HL-60 (cell line): ENCODE measurements at places on chromosomes 7 and 10.

- DNase-seq: no peak
Measured at GRCh38 chr7:86477343-86477935, 166.3 kb upstream of the GRM3 start.

DNA sequence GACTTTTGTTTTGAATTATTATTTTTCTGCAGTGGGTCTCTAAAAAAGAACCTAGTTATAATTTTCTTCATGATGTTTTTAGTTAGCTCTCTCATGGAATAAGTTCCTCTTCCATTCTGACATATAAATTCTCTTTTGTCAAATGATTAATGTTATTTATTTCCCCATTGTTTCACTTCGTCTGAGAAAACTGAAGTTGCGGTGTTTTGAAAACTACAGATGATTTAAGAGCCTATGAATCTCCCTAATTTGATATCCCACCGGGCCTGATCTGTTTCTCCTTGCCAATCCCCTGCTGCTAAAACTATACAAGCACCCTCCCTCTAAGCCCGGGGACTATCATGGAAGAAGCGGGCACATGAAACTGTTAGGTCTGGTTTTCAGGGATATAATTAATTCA is 41.4 kb downstream of the HTR7 start:
- DNase-seq: no peak

DNA sequence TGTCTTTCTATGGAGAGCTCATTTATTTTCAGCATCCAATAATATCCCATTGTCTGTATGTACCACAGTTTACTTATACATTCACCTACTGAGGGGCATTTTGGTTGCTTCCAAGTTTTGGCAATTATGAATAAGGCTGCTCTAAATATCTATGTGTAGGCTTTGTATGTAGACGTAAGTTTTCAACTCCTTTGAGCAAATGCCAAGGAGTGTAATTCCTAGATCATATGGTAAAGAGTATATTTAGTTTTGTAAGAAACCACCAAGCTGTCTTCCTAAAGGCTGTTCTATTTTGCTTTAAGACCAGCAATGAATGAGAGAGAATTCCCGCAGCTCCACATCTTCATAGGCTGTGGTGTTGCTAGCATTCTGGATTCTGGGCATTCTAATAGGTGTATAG is 259.8 kb downstream of the DIP2C start:
- no peak for DNase-seq

GRCh38 chr7:118473271-118473670 is 248.8 kb downstream of the ANKRD7 start:
- no peak for DNase-seq

- no peak for DNase-seq
Measured at GRCh38 chr7:29935111-29935510, 54.5 kb downstream of the SCRN1 start.

DNA sequence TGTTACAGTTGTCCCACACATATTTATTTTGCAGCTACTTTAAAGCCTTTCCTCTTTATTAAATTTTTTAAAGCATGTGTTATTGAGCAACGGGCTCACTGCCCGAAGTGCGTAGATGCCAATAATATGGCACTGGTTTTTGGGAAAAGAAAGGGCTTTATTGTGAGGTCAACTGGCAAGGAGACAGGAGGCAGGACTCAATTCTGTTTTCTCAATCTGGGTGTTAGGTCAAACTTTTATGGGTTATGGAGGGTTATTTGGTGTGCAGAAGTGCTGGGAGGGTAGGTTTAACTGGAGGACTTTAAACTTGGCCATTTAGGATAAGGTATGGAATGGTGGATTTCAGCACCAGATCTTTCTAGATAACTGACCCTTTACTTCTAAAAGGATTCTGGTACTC is 183.6 kb downstream of the LRRC4 start:
- DNase-seq: no peak

- no peak for DNase-seq
Measured at GRCh38 chr7:137667633-137668387, 179.0 kb downstream of the DGKI start.

DNA sequence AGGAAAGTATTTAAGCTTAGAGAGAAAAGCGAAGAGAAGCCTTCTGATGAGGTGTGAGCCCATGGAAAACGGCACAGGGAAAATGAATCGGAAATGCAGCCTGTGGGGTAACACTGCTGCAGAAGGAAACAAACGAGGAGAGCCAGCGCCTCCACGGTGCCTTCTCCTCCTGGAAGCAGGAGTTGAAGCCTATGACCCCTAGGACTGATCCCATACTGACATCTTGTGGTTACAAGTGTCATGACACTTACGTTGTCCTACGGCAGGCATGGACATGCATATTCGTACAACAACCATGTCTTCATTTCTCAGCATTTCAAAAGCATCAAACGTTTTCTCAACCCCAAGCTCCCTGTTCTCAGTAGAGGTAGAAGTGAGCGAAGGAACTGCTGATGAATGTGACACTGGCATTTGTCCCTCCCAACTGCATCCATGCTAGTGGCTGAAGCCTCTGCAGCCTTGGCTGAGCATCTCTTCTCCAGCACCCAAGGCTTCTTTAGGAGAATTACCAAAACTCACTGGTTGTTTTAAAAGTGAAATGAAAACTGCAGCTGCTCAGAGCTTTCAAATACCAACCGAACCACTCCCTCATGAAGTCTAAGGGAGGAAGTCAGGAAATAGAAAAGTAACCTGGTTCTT is 160.2 kb downstream of the JAZF1 start:
- DNase-seq: peak; percentile 47

GRCh38 chr10:34811968-34812514 is 3.1 kb downstream of the PARD3 start:
- DNase-seq: no peak

DNA sequence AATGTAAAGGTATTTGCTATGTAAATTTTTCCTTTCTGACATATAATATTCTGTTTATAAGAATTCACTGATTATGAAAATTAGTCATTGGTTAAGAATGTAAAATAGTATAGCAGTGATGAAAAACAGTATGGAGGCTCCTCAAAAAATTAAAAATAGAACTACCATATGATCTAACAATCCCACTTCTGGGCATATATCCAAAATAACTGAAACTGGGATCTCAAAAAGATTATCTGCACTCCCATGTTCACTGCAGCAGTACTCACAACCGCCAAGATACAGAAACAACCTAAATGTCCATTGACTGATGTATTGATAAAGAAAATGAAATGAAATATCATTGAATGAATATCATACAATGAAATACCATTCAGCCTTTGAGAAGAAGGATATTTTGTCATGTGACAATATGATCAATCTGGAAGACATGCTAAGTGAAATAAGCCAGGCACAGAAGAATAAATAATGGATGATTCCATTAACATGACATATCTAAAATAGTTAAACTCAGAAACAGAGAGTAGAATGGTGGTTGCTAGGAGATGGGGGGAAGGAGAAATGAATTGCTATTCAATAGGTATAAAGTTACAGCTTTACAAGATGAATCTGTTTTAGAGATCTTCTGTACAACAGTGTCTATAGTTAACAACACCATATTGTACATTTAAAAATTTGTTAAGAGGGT is 14.0 kb downstream of the C10orf88 start:
- DNase-seq: no peak

GRCh38 chr10:44865289-44865671 is 45.9 kb upstream of the TMEM72 start:
- DNase-seq: no peak

DNA sequence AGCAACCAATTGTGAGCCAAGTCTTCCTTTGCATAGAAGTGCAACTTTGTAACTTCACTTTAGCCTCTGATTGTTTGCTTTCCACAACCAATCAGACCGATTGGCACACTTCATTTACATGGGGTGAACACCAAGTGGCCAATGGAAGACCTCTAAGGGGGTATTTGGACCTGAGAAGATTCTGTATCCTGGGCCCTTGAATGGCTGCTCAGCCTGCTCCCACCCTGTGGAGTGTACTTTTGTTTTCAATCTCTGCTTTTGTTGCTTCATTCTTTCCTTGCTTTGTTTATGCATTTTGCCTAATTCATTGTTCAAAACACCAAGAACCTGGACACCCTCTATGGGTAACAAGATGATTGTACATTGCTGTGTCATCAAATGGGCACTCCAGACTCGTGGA is 385.7 kb upstream of the NRP1 start:
- DNase-seq: no peak

- no peak for DNase-seq
Measured at GRCh38 chr10:3527869-3528268, 257.1 kb downstream of the KLF6 start.

- no peak for DNase-seq
Measured at GRCh38 chr7:25196132-25196896, 32.0 kb downstream of the NPVF start.

GRCh38 chr10:106661133-106661766 is 503.3 kb downstream of the SORCS1 start:
- DNase-seq: no peak

DNA sequence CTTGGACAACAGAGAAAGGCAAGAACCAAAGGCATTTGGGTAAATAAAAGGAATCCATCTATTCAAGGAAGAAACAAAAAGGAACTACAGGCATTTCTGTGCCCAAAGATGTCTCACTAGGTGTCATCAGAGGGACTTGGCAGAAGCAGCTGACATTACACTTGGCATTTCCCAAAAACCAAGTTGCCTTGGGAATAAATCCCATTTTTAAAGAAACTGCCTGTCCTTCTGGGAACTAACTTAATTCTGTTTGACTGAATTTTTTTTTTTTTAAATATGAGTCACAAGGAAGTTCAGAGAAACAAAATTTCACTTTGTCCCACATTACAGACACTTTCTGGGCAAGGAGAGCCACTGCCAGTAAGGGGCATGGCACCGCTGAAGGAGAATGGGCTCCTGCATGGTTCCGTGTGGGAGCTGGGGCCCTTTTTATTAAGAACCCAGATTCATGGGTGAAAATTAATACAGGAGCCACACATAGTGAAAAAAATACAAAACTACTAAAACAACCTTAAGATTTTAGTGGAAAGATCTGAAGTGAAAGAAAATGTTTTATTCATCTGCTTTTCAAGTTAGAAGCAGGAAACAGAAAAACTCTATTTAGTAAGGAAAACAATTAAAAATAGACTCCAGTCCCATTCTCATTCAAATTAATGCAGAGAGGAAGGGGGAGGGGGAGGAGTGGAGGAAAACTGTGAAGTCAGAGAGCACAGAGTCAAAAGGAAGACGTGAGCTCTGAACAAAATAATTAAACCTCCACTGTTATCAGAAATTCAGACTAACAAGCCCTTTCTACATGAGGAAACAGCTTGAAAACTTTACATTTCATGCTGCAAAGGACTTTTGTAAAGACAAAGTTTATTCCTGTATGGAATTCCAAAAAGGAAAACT is 118.4 kb upstream of the PDLIM1 start:
- no peak for DNase-seq

DNA sequence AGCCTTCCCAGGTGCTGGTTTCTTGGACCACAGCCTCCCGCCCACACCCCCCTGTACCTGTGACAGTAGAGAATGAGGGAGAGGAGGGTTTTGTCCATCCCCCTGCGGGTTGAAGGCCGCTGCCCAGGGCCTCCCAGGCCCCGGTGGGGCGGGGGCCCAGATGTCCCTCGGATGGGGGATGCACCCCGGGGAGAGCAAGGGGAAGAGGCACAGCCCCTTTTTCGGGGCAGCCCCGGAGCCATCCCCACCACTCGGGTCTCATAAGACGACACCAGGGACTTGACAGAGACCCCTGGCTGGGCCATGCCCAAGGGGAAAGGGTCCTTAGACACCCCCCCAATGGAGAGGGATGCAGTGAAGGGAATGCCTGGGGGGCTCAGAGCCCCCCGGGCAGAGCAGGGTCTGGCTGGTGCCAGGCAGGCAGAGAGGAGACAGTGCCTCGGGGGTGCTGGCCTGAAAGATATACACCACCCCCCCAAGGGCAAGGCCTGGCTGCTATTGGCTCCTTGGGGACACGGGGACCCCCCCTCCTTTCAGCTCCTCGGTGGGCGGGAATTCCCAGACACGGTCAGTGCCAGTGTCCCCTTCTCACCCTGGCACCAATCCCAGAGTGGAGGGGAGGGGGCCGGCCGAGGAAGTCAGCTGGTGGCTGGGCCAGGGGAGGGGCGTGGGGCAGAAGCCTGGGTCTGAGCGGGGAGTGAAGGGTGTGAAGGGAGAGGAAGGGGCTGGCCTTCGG is 3.7 kb upstream of the SPACDR start:
- DNase-seq: no peak

DNA sequence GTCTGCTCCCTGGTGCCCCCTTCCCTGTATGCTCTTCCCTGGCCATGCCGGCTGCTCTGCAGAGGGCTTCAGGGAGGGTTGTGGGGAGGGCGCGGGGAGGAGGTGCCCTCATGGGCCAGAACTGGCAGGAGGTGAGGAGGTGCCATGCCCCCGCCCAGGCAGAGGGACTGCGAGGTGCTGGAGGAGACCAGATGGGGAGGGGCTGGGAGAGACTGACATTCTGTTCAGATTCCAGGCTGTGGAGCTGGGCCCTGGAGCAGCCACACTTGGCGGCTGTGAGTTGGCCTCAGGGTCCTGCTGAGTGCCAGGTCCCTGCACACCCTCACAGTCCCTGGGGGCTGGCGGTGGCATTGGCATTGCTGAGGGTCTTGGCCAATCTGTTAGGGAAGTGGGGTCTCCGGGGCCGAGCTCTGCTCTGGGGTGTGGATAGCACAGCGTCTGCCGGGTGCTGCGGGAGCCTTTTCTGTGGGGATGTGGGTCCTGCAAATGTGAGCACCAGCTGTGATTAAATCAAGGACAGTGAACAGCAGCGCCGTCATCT is 25.4 kb downstream of the INPP5A start:
- no peak for DNase-seq

- no peak for DNase-seq
Measured at GRCh38 chr7:155181768-155182167, 111.6 kb downstream of the HTR5A start.

DNA sequence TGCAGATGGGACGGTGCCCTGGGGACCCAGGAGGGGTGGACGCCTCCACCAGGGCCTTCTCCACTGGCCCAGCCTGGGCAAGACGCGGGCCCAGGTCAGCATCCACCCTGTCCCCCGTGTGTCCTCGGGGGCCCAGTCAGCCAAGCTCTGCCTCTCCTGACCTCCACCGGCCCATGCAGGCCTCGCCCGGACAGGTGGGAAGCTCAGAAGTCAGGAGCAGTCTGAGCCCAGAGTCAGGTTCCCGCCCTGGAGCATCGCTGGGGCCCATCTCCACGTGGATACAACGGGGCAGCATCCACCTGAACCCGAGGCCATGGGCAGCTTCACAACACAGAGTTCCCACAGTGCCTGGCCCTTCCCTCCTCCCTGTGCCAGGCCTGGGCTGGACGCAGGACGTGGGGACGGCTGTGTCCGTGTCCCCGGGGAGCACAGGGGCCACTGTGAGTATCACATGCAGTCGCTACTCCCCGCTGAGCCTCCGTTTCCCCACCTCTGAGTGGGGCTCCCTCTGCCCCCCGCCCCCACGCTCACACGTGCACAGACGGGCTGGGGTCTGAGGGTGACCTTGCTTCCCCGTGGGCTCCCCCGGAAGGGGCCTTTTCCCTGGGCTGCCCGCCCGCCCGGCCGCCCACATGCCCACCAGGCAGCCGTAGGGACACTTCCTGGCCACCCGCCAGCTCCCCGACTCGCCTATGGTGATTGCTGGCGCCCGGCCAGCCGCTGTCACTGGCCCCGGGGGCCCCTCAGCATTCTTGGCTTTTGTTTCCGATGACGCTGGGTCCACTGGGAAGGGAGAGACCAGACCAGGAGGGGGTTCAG is 64.3 kb downstream of the PDGFA start:
- DNase-seq: no peak

- DNase-seq: no peak
Measured at GRCh38 chr10:72309290-72310240, 35.8 kb downstream of the DDIT4 start.
